KBM-7 (cell line): ENCODE measurements at places on chromosomes 3 and 15.

DNA sequence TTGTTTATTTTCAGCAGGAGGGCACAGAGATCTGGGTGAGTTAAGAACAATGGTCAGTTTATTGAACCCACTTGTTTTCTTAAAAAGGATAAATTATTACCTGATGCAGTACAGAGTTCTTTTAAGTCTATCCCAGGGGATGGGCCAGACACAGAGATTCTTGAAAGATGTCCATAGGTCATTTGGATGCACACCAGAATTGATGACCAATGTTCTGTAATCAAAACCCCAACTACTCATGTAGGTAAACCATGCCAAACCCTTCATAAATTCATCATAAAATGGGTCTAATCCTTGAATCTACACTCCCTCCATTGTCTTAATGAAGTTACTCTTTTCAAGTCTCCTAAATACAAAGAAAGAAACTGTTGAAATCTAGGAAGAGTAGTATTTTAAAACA is 273.0 kb upstream of the COL8A1 start:
- DNase-seq: no peak

GRCh38 chr15:42427429-42428223 is 63.3 kb downstream of the ZNF106 start:
- DNase-seq: no peak

DNA sequence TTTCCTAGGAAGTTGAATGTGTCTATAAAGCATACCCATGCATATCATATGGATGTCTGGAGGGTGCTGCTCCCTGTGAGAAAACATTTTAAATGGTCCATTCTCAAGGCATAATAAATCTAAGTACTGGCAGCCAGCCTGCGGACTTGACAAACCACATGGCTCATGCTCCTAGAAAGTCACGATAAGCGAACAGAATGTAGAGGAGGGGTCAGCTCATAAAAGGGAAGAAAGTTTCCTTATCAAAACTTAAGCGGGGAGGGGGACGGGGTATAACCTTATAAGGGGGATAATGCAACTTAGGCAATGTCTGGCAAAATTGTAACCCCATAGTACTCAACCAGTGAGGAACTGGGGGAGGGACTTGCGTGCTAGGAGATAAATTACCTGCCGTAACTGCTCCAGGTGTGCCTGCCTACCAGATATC is 159.8 kb upstream of the LMCD1 start:
- DNase-seq: no peak

- no peak for DNase-seq
Measured at GRCh38 chr15:70033529-70034140, 64.1 kb downstream of the TLE3 start.

DNA sequence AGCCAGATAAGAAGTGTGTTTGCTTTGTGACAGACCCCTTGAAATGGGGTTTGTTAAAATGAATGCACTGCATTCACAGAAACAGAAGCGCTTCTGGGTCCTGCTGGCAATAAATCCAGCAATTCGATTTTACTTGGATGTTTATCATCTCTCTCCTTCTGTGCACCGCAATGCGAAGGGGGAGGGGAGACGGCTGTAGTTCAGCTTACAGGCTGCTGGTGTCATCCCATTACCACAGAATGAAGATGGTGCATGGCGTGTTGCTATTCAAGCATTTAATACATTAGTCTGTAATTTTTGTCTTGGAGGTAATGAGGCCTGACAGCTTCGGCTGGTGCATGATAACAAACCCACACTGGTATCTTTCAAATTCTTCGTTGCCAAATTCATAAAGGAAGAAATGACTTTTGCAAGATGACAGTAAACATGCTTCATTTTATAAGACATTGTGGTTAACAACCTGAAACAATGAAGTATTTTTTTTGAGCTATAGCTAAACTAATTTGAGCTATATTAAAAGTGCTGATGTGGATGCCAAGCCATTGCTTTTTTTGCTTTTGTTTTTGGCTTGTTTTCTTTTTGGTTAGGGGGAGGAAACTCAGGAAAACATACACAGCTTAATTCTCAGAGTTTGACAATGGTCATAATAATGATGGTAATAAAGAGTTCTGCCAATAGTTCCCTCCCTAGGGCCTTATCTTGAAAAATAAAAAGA is 418.3 kb downstream of the OTOL1 start:
- DNase-seq: peak; percentile 87

DNA sequence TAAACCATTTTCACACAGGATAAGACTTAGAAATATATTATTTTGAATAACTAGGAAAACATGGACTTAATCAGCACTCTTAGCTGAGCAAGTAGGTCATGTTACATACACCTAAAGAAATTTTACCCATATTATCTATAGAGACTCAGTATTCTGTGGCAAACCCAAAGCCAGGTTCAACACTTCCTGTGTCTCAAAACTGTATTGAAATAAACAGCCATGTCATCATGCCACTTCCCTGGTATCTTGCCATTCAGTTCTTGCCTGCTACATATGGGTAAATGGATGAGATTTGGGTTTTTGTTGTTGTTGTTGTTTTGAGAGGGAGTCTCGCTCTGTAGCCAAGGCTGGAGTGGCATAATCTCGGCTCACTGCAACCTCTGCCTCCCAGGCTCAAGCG is 141.5 kb upstream of the PLXND1 start:
- DNase-seq: no peak

GRCh38 chr15:40092256-40092978 is 16.3 kb downstream of the BMF start:
- no peak for DNase-seq

GRCh38 chr3:190306513-190307163 is 15.6 kb downstream of the CLDN1 start:
- DNase-seq: no peak

- no peak for DNase-seq
Measured at GRCh38 chr3:54225841-54226528, 103.6 kb downstream of the CACNA2D3 start.

DNA sequence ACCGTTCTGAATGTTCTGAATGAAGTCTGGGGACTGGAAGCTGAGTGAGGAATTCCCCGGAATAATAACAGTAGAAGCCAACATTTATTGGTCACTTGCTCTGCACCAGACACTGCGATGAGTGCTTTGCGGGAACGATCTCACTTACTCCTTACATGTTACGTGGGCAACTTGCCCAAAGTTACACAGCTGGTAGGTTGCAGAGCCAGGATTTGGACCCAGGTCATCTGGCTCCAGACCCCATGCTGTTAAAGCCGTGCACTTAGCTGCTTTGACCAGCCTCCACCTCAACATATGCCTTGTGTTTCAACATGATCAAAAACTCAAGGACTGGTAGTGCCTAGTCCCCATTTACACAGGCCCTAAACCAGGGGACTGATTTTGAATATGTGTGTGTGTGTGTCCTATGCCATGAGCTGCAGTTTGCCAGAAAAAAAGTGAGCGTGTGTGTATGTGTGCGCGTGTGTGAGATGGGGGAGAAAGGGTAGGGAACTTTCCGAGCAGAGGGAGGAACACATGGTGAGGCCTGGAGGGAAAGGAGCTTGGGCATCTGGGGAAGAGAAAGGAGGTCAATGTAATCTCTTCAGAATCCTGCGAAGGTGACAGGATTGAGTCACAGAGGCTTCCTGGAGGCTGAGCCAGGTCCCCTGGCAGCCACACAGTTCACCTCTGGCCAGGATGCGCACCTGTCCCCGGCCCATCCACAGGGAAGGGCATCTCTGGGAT is 28.9 kb downstream of the LINGO1 start:
- no peak for DNase-seq

- no peak for DNase-seq
Measured at GRCh38 chr3:110253794-110254193, 817.8 kb upstream of the NECTIN3 start.

GRCh38 chr15:90620379-90621067 is 90.8 kb downstream of the CRTC3 start:
- peak; percentile 88 for DNase-seq

DNA sequence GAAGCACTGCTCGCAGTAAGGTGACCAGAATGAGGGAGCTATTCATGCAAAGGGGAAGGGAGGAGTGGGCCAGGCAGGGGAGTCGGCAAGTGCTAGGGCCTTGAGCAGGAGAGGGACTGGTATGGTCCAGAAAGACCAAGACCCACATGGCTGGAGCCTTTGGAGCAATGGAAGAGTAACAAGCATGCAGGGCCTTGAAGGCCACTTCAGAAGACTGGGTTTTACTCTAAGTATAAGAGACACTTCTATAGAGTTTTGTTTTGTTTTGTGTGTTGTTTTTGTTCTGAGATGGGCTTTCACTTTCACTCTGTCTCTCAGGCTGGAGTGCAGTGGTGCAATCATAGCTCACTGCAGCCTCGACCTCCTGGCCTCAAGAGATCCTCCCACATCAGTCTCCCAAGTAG is 42.0 kb downstream of the BFSP2 start:
- no peak for DNase-seq

GRCh38 chr3:35598804-35599203 is 40.5 kb upstream of the ARPP21 start:
- DNase-seq: no peak

- no peak for DNase-seq
Measured at GRCh38 chr3:89803711-89804110, 696.3 kb downstream of the EPHA3 start.

GRCh38 chr3:31896648-31897433 is 84.2 kb downstream of the OSBPL10 start:
- DNase-seq: no peak

DNA sequence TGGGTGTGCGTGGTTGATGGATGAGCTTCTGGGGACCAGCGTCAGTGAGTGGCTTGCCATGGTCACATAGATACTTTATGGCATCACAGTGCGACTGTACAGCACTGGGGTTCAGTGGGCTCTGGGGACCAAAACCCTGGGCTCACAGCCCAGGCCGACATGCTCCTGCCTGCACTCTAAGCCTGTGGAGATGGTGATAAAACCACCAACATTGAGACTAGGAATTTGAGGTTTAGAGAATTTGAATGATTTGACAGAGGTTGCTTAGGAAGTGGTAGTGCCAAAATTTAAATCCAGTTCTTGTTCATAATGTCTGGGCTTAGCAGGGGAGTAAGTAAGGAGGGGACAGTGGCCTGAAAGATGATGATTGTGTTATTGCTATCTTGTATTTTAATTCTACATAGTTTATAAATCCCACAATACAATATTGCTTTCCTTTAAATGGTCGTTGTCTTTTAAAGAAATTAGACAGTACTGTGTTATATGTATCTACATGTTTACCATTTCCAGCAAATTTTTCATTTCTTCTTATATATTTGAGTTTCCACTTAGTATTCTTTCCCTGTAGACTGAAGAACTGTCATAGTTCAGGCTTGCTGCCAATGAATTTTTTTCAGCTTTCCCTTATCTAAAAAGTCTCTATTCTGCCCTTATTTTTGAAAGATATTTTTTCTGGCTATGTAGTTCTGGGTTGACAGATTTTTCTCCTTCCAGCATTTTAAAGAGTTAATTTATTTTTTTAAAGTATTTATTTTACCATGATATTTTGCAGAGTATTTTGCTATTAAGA is 235.4 kb upstream of the RGMA start:
- DNase-seq: no peak
